ENCODE measurements at places on chromosomes 5 and 9.
A peak's percentile ranks its signal among the peaks of the same experiment; 100 is the strongest.

GRCh38 chr9:69943148-69943806 is 100.4 kb upstream of the MAMDC2 start:
- no peak for DNase-seq
- H3K27ac ChIP-seq, result no peak overlapping the region
- peaks cover 13% of the 10 kb centered on the region for H3K4me1 ChIP-seq
- no peaks in the 10 kb centered on the region for H3K27me3 ChIP-seq
- no peak overlapping the region for H3K4me3 ChIP-seq

- H3K4me1 ChIP-seq, result no peaks in the 10 kb centered on the region
- no peaks in the 10 kb centered on the region for H3K27me3 ChIP-seq
- H3K27ac ChIP-seq, result no peak overlapping the region
- H3K4me3 ChIP-seq, result no peak overlapping the region
Measured at GRCh38 chr9:120730654-120731514, 16.6 kb upstream of the MEGF9 start.

- H3K36me3 ChIP-seq, result no peaks in the 10 kb centered on the region
- H3K27ac ChIP-seq, result peak overlapping the region; percentile 1
- H3K27me3 ChIP-seq, result no peaks in the 10 kb centered on the region
- DNase-seq, result no peak
Measured at GRCh38 chr5:131277875-131278740, 14.3 kb downstream of the CDC42SE2 start.

GRCh38 chr5:93358176-93358575 is 222.8 kb downstream of the NR2F1-AS1 start:
- no peak overlapping the region for H3K27ac ChIP-seq
- no peak overlapping the region for H3K4me3 ChIP-seq
- DNase-seq, result no peak
- H3K27me3 ChIP-seq, result no peaks in the 10 kb centered on the region
- peaks cover 4% of the 10 kb centered on the region for H3K4me1 ChIP-seq

GRCh38 chr5:161847941-161848391 is at the start of gene GABRA1:
Gene GABRA1, plus strand, starts transcription at chr5:161848120. Its CDS starts 2,691 bp downstream, at chr5:161850811.
- peak within 1 kb of the TSS; percentile 48 for H3K4me3 ChIP-seq
- H3K36me3 ChIP-seq, result no peaks in the 10 kb centered on the region
- DNase-seq, result no peak
- no peaks in the 10 kb centered on the region for H3K27me3 ChIP-seq
- no peak within 1 kb of the TSS for H3K27ac ChIP-seq

DNA sequence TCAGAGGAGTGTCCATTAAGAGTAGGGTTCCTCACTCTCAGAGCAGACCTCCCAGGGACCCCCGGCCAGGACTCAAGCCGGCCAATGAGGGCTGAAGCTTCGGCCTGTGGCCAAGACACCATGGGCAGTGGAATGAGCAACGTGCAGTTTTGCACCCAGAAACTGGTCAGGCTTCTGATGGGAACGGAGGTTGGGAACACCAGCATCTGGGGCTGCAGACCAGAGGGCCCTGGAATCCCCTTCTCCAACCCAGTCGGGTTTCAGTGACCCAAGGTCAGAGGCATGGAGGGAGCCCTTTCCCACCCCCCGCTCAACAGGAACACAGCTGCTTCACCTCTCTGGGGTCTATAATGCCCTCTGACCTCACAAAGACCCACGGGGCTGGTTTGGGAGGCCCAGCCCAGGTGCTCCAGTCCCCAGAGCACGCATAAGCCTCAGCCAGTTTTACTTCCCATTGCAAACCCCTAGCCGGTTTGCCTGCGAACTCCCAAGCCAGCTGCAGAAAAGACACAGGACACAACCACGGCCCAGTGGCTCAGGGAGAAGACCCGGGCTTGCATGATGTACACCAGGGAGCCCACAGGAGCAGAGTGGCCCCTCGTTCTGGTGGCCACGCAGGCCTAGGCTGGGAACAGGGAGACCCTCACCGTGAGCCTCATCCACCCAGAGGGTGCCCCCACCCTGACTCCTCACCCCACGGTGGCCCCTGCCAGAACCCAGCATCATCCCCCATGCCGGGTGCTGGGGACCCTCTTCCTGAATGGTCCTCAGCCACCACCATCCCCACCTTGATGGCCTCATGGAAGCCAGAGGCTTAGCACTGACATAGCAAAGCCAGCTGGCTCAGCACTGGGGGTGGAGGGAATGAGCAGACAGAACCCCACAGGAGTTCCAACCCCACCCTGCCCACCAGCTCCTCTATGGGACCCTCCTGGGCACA is 30.6 kb downstream of the VAV2 start:
- H3K36me3 ChIP-seq, result no peaks in the 10 kb centered on the region
- DNase-seq, result no peak

DNA sequence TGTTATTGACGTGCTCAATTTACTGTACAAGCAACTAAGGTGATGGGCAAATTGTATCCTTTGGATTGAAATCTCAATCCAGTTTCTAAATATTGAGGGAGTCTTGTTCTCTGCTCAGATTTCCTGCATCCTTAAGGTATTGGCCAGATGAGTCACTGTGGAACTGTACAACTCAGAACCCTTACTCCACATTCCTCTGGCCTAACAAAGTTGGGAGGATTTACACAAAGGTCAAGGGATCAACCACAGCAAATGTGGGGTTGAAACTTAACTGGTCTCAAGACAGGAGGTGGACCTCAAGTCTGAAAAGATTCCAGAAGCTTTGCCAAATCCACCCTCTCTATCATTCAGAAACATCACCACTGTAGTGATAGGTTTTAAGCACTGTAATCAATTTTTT is 81.5 kb upstream of the AGXT2 start:
- no peak for DNase-seq
- no peak overlapping the region for H3K4me3 ChIP-seq
- no peaks in the 10 kb centered on the region for H3K4me1 ChIP-seq
- no peaks in the 10 kb centered on the region for H3K36me3 ChIP-seq
- H3K27me3 ChIP-seq, result no peaks in the 10 kb centered on the region
- H3K27ac ChIP-seq, result no peak overlapping the region

DNA sequence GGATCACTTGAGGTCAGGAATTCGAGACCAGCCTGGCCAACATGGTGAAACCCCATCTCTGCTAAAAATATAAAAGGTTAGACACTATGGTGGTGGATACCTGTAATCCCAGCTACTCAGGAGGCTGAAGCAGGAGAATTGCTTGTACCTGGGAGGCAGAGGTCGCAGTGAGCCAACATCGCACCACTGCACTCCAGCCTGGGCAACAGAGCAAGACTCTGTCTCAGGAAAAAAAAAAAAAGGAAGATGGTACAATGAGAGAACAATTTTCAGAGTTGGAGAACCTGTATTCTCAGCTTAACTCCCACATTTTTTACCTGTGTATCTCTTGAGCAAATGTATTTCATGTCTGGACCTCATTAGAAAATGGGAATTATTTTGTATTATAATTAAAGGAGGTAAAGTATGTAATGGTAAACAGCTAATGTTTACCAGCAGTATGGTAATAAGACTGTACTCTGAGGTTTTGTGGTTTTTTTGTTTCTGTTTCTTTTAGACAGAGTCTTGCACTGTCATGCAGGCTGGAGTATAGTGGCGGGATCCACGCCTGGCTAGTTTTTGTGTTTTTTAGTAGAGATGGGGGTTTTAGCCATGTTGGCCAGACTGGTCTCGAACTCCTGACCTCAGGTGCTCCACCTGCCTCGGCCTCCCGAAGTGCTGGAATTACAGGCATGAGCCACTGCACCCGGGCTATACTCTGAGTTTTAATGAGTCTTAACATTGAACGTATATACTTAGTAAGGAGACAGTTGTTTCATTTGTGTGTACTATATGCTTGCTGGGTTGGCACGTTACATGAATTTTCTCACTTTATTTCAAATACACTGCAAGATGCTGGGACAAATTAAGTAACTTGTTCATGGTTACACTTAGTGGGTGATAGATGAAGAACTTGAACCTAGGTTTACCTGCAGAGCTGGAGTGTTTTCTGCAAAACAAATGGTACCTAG is 16.2 kb downstream of the UHRF2 start:
- no peak overlapping the region for H3K27ac ChIP-seq
- H3K36me3 ChIP-seq, result no peaks in the 10 kb centered on the region
- no peak overlapping the region for H3K4me3 ChIP-seq
- H3K27me3 ChIP-seq, result no peaks in the 10 kb centered on the region

DNA sequence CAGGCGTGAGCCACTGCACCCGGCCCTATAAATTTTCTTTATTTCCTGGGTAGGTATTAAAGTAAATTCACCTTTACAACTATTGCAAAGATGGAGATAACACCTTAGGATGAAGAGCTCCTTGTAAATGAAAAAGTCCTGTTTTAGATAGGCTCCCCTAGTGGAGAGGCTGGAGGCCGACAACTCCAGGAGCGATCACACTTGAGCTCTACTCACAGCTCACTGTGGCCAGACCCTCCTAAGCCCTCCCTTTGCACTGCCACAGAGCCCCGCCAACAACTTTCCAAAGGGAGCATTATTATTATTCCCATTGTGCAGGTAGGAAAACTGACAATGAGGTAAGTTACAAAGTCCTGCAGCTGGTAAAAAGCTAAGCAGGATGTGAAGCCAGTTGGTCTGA is 139.1 kb upstream of the ERCC6L2 start:
- H3K27ac ChIP-seq, result no peak overlapping the region
- no peak for DNase-seq

DNA sequence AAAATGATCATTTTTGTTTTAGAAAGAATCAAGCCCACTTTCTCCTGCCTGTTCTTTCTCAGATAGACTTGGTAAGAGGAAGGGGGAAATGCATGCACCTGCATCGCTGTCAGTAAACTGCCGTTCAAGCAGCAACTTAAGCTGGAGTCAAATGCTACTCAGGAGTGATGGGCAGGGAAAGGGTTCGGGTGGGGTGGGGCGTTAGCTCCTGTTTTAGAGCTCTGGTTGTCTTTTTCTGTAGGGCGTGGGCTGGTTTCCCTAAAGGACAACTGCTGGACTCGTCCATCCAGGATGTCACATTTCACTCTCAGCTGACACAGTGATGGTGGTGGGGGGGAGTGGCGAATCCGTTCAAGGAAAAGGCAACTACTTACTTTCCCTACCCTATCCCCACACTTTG is 75.0 kb downstream of the NDFIP1 start:
- no peaks in the 10 kb centered on the region for H3K4me1 ChIP-seq
- DNase-seq, result no peak
- H3K36me3 ChIP-seq, result no peaks in the 10 kb centered on the region
- H3K27ac ChIP-seq, result no peak overlapping the region

DNA sequence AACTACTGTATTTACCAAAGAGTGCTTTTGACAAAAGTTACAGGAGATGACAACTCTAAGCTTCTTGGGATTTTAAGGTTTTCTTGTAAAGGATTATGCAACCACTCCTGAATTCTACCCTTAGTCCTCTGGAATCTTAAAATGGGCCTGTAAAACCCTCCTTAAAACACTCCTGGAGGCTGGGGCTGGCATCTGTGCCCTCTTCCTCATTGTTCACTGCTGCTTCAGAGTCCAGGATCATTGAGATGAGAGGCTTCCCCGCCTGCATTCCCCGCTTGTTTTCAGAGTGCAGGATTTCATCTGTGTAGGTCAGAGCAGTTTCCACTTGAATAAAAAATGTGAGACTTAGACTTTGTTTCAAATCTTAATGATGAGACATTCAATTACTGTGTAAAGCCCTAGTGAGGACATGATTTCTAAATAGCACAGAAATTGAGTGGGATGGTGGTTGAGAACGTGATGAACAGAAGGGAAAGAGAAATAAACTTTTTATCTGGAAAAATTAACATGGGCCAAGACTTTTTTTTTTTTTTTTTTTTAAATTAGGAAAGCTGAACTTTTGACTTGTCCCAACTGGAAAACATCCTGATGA is 40.4 kb downstream of the PCSK5 start:
- DNase-seq, result no peak
- H3K27ac ChIP-seq, result no peak overlapping the region
- H3K4me3 ChIP-seq, result no peak overlapping the region
- no peaks in the 10 kb centered on the region for H3K4me1 ChIP-seq

DNA sequence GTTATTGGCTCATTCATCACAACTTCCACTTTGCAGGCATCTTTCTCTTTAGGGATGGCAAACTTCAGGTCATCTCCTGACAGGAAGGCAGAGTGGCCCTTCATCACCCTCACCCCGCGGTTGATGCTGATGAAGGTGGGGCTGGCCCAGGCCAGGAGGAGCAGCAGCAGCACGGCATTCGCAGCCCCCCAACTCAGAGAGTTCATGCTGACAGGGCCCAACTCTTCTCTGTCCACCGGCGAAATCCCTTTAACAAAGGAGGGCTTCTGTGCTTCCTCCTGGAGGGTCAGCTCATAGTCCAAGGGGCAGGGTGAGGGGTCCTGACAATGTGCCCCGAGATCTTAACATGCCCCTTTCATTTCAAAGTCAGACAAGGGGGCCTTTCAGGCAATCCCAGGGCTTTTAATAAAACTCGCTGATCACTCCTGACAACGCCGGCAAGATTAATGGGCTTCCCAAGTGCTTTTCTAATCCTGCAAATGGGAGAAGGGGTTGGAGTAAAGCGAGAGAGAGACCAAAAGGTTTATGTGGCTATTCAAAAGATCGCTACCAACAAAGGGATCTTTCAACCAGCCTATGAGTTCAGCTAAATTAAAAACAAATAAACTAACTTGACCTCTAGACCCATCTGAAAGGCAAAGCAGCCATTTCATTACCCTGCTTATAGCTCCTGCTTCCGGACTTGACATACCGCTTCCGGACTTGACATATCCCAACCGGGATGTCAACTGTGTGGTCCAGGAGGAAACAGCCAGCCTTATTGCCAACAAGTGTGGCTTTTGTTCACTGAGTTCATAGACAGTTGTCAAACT is 41.2 kb downstream of the FREM1 start:
- H3K27ac ChIP-seq, result no peak overlapping the region
- H3K4me1 ChIP-seq, result peaks cover 9% of the 10 kb centered on the region
- H3K27me3 ChIP-seq, result no peaks in the 10 kb centered on the region
- no peak overlapping the region for H3K4me3 ChIP-seq

DNA sequence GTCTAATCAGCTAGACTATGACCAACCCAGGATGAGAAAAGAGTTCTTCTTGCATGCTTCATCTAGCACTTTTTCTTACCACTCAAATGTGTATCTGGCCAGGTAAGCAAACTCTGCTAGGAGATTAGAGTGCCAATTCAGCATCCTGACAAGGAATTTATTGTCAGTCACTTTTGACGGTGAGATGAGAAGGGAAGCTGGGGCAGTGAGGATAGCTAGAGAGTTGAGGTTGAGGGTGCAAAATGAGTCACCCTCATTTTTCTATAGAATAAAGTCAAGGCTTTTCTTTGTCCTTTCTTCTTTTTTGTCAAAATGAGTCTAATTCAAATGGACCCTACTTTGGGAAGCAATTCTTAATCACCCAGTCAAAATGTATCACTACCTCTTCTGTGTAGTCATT is 74.6 kb upstream of the PLPP1 start:
- no peaks in the 10 kb centered on the region for H3K27me3 ChIP-seq
- no peak overlapping the region for H3K27ac ChIP-seq
- H3K4me1 ChIP-seq, result peaks cover 10% of the 10 kb centered on the region
- no peaks in the 10 kb centered on the region for H3K36me3 ChIP-seq
- DNase-seq, result no peak

- H3K27me3 ChIP-seq, result no peaks in the 10 kb centered on the region
- H3K4me3 ChIP-seq, result peak overlapping the region; percentile 69
- peaks cover 24% of the 10 kb centered on the region for H3K4me1 ChIP-seq
- peak overlapping the region; percentile 96 for H3K27ac ChIP-seq
- H3K36me3 ChIP-seq, result no peaks in the 10 kb centered on the region
- no peak for DNase-seq
Measured at GRCh38 chr9:89178830-89179539, 367 bp upstream of the SHC3 start.

- no peak overlapping the region for H3K27ac ChIP-seq
- no peaks in the 10 kb centered on the region for H3K4me1 ChIP-seq
- H3K4me3 ChIP-seq, result no peak overlapping the region
- no peaks in the 10 kb centered on the region for H3K36me3 ChIP-seq
- DNase-seq, result no peak
Measured at GRCh38 chr5:173229966-173230689, 4.9 kb downstream of the NKX2-5 start.

All from SK-N-SH (cell line).